ENCODE measurements at places on chromosomes 2 and 18.

GRCh38 chr2:111673526-111673925 is 210.5 kb downstream of the ANAPC1 start:
- no peak for DNase-seq

- no peak for DNase-seq
Measured at GRCh38 chr18:10149768-10150556, 236.1 kb downstream of the VAPA start.

DNA sequence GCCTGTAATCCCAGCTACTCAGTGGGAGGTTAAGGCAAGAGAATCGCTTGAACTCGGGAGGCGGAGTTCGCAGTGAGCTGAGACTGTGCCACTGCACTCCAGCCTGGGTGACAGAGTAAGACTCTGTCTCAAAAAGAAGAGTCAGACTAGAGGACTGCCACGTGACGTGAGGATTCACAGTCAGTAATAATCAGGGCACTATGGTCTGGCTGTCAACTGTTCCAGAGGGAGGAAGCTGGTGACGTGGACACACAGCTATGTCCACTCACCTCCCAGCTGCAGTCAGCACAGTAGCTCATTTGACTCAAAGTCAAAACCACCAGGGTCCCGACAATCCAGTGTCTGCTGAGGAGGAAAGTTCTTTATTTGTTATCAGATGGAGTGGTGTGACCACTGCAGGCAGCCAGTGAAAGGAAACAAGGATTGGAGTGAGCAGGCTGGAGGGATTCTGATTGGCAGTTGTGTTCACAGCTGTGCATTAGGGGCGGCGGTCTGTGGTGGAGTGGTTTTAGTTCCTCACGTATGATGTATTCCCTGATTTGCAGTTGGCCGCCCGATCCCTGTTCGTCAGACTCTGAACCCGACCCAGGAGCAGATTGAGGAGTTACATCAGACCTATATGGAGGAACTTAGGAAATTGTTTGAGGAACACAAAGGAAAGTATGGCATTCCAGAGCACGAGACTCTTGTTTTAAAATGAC is 37.9 kb downstream of the MOGAT1 start:
- peak; percentile 55 for DNase-seq

- no peak for DNase-seq
Measured at GRCh38 chr18:24982831-24983230, 369.1 kb downstream of the ZNF521 start.

Measured in amniotic stem cell (primary cell).